Caco-2 (cell line): ENCODE measurements at places on chromosomes 3 and 15.
A peak's percentile ranks its signal among the peaks of the same experiment; 100 is the strongest.

DNA sequence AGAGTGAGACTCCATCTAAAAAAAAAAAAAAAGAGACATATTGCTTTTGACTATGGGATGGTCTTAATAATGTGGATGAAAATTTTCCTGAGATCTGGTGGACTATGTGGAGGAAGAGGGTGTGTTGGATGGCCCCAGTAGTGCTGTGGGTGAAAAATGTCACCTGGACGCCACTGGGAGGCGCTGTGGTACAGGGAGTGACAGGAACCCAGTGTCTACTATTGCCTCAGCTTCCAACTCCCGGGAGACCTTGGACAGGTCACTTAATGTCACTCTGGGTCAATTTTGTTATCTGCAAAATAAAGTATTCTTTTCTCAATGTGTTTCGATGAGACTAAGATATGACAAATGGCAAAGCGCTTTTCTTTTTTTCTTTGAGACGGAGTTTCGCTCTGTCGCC is 27.7 kb upstream of the DCP1A start:
- DNase-seq: peak; percentile 82

- DNase-seq: no peak
These were observed 54.4 kb upstream of the HEG1 start for GRCh38 chr3:125110016-125110875.

DNA sequence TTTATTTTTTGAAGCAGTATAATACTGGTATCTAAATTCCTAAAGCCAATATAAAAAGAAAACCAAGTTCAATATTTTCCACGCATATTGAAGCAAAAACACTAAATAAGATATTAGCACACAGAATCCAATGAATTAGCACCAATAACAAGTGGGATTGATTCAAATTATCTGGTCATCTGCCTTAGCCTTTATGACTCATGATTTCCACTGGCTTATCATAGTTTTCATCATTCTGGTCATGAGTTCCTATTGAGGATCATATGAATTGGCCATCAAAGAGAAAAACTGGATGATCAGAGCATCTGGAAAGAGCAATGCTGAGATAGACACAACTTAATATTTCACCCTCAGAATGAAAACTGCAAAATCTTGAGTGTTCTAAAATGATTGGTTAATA is 809.9 kb downstream of the MCTP2 start:
- DNase-seq: no peak

DNA sequence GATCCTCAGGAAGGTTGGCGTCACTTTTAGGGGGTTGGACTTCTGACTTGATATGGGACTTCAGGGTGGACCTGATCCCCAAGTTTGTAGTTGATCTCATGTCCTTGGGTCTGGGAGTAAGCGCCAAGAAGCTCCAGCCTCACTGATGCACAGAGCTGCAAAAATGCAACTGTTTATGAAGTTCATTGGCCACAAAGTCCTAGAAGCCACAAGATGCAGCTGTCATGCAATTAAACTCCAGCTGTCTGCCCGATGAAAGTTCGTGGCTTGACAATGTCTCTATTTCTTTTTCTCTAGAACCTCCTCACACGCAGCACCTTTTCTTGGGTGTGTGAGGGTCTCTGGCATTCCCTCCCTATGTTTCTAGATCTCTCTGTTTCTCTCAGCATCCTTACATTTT is 9.2 kb upstream of the ACAN start:
- no peak for DNase-seq

- no peak for DNase-seq
These were observed 19.7 kb upstream of the MAP6D1 start for GRCh38 chr3:183845090-183845489.

DNA sequence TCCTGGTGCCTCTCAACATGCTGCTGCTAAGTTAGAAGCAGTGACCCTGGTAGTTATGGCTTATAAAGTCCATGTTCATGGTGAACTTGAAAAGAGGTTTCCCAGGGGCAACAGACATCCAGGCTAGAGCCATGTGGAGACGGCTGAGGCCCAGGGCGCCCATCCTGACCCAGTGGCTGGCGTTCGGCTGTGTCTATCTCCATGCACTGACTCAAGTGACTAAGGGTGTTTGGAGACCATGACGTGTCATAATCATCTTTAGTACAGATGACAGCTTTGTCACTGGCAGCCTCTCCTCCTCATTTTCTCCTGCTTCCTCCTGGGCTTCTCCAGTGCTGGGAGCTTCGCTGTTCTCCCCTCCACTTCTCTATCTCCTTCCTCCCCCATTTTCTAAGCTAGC is 287.4 kb upstream of the LYSMD4 start:
- DNase-seq: no peak

DNA sequence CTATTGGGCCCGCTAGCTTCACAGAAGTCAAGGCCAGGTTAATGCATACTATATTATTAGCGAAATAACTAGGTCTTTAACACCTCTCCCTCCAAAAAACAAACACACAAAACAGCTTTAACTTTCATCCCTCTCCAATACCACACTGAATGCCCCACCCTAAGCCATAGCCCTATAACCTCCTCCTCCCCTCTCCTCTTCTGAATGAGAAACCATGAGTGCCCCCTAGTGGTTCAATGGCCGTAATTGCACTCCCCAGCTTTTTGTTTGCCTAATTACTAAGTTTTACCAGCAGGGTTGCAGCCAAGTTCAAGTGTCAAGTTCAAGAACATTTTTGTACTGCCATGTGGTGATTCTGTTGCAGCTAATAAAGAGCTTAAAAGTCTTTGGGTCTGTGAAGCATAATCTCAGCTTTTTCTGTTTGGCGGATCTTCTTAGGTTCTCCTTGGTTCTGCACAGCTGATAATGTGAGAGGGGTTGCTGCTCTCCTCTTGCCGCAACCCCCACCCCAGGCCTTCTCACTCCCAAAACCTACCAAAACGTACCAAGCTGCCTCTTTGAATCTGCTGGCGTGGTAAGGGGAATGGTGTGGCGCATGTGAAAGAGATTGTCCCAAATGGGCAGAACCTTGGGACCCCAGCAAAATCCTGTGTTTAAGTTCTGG is 57.9 kb downstream of the RPL22L1 start:
- peak; percentile 79 for DNase-seq

- no peak for DNase-seq
These were observed 40.2 kb downstream of the SUMF1 start for GRCh38 chr3:4426782-4427344.

- no peak for DNase-seq
These were observed 50.2 kb downstream of the HERC2 start for GRCh38 chr15:28271697-28272260.

- no peak for DNase-seq
These were observed 40.9 kb downstream of the BDH1 start for GRCh38 chr3:197514786-197515355.

- no peak for DNase-seq
These were observed 28.1 kb downstream of the LCMT2 start for GRCh38 chr15:43302205-43302817.

DNA sequence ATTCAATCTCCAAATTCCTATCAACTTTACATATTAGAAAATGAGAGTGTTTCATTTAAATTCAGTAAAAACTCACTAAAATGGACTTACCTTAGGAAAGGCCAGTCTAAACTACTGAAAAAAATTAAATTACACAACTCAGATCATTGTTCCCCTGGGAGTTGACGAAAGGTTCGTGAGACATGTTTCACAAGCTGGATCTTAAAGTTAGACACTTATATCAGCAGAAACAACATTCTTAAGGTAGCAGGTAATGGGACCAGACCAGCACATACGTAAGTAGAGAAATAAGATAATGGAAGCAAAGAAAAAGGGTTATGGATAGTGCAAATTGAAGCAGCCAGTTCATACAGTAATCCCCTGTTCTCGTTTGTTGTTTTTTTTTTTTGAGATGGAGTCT is 8.9 kb downstream of the RFX7 start:
- DNase-seq: no peak

- DNase-seq: no peak
These were observed 26.3 kb downstream of the DZIP1L start for GRCh38 chr3:138089091-138089490.

- no peak for DNase-seq
These were observed 31.3 kb upstream of the ARHGEF3 start for GRCh38 chr3:56833022-56833421.

DNA sequence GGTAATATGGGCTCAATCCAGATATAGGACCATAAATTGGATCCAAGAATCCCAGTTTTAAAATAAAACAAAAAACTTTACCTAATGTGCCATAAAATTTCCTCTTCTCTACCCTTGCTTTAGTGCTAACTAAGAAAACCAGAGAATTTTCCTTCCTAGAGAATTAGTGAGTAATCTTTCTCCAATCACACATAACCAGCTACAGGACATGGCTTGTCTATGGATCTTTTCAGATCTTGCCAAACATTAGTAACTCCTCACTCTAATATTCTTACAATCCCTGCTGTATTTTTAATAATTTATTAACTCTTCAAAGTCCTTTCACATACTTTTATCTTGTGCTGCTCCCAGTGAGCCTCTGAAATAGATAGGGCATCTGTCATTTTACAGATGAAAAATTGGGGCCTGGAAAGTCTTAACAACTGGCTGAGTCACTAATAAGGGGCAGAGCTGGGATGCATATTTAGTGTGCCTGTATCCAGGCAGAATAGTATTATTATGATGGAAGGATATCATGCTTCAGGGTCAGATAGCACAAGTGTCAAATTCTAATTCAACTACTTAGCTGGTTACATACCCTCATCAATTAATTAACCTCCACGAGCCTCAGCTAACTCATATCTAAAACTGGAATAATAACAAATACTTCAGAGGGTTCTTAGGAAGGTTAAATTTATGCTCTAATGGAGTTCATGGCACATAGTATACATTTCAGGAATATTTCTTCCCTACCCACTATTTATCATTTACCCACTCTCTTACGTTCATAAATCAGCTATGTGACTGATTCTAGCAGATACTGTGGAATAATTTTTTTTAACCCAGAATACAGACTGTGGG is 5.6 kb downstream of the ZBED2 start:
- no peak for DNase-seq

GRCh38 chr3:167481164-167481563 is 7.3 kb upstream of the SERPINI2 start:
- no peak for DNase-seq

GRCh38 chr3:140207541-140207940 is 272.6 kb downstream of the CLSTN2 start:
- no peak for DNase-seq

DNA sequence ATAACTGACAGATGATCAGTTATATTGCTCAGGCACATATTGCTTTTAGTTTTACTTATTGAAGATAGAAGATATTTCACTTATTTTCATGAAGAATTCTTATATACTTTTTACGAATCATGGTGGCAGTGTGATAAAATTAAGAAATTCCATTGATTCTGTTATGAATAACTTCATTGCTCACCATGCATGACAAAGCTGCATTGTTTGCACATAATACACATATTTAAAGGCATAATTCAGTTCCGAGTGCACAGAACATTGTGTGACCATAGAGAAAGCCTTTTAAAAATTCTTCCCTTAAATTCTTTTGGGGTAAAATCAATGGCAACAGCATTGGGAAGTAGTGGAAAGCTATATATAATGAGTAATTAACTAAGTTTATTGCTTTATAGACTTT is 82.5 kb upstream of the NAALADL2 start:
- no peak for DNase-seq

DNA sequence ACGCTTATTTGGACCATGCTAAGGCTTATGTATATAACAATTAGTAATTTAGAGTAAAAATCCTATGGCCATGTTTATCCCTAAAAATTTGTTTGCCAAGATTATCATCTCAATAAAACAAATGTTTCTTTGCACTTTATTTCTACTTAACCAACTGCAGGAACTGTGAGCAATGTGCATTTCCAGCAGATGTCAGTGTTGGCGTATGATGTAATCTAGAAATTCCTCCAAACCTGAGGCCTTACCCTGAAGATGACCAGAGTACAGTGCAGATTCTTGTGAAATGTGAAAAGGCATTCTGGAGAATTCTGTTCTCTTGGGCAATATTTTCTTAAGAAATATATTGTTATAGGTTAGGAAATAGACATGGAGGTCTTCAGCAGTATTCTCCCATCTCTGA is 205.9 kb downstream of the MBNL1 start:
- peak; percentile 43 for DNase-seq

GRCh38 chr3:123287962-123288302 is 86.2 kb downstream of the SEC22A start:
- DNase-seq: no peak

DNA sequence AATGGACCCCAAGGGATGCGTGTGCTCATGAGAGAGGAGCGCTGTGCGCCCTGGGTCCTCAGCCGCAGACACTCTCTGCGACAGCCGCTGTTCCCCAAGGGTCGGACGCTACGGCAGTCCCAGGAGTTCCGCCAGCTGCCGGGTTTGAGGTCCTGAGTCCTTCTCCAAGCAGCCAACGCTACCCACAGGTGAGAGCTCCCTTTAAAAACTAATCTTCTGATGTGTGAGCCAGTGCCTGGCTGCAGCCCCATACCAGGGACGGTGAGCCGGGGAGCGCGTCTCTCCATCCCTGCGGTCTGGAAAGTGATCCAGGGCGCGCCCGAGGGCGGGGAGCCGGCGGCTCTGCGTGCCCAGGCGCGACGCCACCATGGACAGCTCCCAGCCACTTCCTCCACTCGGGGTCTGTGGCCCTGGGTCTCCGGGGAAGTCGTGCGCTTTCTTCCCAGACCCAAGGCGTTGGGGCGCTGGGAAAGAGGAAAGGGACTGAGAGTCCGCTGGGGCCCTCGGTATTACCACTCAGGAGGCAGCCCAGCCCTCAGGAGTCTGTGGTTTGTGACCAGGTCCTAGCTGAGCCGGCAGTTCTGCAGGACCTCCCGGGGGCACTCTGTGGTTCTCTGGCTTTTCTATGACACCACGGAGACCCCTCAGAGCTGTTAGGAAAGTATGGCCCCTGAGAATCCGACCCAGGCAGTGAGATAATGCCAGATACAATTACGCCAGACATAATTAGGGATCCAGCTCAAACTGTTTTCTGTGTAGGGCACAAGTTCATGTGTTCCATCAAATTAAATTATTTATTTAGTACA is 1.4 kb downstream of the CEMIP start:
- DNase-seq: peak; percentile 69

- no peak for DNase-seq
These were observed 109.0 kb upstream of the SLC2A2 start for GRCh38 chr3:171135549-171135948.

DNA sequence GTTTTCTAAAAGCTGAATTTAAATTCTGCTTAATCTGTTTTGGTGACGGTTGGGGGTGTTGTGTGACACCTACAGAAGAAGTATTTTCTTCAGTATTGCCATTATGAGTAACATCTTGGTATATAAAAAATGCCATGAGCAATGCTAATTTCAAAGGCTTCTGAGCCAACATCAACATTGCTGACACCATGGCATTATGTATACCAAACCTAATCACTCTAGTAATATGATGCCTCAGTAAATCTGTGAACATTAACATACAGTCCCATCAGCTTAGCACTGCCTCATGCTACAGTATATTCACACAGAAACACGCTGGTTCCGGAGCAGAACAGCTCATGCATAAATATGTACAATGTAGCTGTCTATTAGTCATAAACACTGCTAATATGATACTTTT is 75.8 kb downstream of the ZPLD1 start:
- no peak for DNase-seq
